ENCODE measurements at places on chromosomes 4 and X.

DNA sequence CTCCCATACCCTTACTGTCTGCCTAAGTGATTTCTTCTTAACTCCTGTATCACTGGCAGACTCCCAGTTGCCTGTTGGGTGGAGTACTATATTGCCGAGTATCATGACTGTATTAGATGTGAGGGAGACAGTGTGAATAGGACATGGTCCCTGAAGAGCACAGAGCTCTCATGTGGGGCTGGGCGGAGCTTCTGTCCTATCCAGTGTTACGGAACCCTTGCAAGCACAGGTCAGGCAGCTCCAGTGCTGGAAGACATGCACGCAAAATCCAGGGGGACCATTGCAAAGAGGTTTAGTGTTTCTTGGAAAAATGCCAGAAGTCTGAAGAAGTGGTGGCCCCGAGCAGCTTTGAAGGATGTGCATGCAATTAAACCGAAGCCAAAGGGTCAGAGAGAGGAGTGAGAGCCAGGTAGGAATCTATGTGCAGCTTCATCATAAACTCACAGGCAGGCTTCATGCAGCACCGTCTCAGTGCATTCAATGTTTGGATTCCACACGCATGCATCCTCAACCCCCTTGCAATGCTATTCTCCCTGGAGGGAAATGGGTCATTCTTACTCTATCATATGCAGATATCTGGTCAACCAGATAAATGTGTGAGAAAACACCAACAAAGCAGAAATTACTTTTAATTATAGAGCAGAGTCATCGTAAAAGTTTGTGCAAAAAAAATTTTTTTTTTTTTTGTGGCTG lies 49.7 kb upstream of the DHRSX start:
- DNase-seq = no peak

DNA sequence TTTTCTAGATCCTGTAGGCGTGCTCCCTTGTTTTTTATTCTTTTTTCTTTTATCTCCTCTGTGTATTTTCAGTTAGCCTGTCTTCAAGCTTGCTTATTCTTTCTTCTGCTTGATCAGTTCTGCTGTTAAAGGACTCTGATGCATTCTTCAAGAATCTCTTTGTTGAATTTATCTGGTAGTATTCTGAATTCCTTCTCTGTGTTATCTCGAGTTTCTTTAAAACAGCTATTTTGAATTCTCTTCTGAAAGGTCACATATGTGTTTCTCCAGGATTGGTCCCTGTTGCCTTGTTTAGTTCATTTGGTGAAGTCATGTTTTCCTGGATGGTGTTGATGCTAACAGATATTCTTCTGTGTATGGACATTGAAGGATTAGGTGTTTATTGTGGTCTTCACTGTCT lies 15.3 kb downstream of the RAB33B start:
- DNase-seq = no peak

GRCh38 chrX:155778844-155779553 lies 102.1 kb upstream of the VAMP7 start:
- DNase-seq = no peak

DNA sequence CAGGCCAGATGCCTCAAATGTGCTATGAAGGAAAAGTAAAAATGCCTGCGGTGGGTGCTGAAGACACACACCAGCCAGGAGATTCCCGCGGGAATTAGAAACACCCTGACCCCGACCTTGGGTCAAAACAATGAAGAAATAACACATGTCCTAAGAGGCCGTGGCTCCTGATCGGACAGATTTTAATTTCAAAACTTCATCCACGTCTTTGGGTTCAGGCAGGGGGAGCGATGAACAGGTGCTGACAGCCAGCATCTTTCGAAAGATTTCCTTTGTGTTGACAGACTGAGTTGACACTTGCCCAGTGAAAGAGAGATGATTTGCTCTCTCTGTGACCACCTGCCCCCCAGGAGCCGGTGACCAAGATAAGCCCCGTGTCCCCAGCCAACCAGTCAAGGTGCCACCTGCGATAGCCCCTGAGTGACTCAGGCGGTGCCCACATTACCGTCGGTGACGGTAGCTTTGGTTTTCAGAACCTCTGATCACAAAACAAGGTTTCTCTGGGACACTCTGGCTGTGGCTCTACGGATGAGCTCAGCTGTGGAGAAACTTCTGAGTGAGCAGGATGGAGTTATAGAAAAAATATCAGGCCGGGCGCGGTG lies 11.0 kb upstream of the IL3RA start:
- no peak for DNase-seq

- DNase-seq = peak; percentile 28
Measured at GRCh38 chr4:70902577-70903290, 565 bp downstream of the MOB1B start.

DNA sequence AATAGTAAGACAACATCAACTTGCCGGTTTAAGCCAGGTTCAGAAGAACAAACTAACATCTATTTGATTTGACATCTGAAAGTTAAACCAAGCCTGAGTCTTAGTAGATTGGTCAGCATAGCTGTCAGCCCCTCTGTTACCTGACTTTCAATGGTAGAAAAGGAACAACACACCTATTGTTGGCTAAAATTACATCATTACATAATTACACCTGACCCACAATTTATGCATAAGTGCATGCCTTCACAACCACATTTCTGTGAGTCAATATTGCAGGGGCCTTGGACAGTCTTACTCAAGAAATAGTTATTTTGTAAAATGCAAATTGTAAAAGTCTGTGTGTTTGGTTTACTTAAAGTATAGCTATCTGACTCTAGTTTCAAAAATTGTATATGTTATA lies 36.2 kb downstream of the EGFL6 start:
- no peak for DNase-seq

GRCh38 chr4:110660755-110661154 lies 37.9 kb upstream of the PITX2 start:
- DNase-seq = no peak

DNA sequence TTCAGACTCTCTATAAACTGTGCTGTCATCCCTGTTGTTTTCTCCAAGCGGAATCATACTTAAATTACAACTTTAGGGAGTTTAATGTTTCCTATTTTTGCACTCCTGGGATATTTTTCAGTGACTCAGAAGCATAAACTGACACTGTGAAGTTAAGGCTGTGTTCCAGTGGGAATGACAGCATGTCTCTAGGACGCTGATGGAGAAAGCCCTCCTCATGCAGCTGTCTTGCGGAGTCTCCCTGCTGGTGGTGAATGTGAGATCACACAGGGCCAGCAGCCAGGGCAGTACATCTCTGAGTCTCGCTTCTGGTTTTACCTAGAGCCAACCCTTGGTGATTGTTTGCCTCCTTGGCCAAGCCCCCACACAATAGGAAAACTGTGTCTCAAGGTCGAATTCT lies 53.3 kb downstream of the NFKB1 start:
- no peak for DNase-seq

DNA sequence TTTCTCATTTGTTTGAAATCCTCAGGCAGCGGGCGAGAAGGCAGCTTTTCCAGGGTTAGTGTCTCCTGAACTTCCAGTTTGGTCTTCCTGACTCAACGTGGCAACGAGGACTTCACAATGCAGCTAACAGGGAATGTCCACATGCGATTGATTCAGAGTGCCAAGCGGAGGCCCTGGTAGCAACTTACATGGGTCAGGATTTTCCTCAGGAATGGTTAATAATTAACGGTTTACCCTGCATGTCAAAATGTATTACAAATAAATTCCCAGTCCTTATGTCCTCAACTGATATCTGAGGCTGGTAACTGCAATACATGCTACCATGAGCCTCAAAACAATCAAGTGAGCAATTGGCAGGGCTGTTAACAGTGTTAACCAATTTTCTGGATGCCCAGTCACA lies 67.2 kb downstream of the MAP3K15 start:
- DNase-seq = no peak

GRCh38 chrX:39767446-39767845 lies 330.3 kb downstream of the BCOR start:
- no peak for DNase-seq

GRCh38 chrX:18620349-18620748 lies 51.6 kb downstream of the RS1 start:
- DNase-seq = no peak

DNA sequence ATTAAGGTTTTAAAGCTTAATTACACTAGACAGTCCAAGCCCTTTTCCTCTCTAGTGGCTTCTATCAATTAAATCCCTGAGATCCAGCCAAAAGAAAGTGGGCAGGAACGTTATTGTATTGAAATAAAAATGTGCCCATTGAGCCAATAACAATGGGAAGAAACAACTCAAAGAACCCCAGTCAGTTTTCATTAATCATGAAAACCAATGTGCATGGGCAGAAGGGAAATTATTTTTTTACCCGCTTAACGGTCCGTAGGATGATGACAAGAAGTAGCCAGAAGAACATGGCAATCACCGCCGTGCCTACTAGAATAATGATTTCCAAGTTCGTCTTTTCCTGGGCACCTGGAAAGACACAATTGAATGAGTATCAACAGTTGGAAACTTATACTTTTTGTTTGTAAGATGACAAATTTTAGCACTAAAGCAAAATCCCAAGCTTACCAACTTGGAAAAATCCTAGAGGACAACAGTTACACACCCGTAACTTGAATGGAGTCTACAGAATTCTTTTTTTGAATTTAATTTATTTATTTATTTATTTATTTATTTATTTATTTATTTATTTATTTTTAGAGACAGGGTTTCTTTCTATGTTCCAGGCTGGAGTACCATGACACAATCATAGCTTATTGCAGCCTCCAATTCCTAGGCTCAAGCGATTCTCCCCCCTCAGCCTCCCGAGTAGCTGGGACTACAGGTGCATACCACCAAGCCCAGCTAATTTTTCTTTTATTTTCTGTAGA lies 26.8 kb downstream of the KDR start:
- no peak for DNase-seq

DNA sequence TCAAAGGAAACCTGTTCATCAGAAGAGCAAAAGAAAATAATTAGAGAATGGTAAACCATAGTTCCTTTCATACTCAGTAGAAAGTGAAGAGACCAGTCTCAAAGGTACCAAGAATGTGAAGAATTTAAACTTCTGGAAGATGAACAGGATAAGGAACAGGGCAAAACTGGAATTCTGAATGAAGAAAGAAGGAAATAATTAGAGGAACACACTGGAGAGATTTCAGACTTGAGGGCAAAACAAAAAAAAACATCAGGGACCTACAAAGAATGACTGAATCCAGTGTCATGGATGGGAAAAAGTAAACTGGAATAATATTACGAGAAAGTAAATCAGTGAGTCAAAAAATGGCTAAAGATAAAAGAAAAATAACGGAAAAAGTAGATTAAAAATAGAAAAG lies 245.6 kb upstream of the NEIL3 start:
- DNase-seq = no peak

- no peak for DNase-seq
Measured at GRCh38 chrX:153645151-153645550, 1.9 kb upstream of the DUSP9 start.
